Stimulated activated CD8-positive, alpha-beta memory T cell treated with anti-CD3 and anti-CD28 coated beads, Interleukin-7, amount 100 ng/mL, for 48 hours (primary cell): ENCODE measurements at places on chromosomes 3 and 15.

GRCh38 chr3:57009367-57009766 is 51.1 kb upstream of the SPATA12 start:
- no peak for DNase-seq

GRCh38 chr15:84766461-84767035 is 18.2 kb downstream of the ZNF592 start:
- DNase-seq = no peak

- DNase-seq = no peak
Measured at GRCh38 chr3:24133436-24133835, 188.3 kb downstream of the NR1D2 start.

DNA sequence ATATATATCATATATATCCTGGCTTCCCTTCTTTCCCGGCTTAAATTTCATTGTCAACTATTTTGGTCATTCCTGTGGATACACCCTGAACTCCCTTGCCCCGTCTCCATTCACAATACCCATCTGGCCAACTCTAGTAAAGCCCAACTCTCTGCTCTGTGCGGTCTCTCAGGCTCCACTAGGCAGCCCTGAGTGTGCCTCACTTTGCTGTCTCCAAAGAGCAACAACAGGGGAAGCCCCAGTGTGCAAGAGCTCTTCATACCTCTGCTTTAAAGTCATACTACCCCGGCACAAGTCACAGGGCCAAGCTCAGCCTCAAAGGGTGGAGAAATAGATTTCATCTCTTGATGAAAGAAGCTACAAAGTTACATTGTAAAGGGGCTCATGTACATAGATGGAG is 18.9 kb upstream of the FEM1B start:
- DNase-seq = no peak
